ENCODE measurements at places on chromosomes 12 and 14. TPM values are rescaled to one million over a fixed set of nuclear protein-coding genes. Genes with fewer than 3 reads are reported as not detected.

Gene REC8
- 38.8 TPM for polyA plus RNA-seq

Gene DIO2
- polyA plus RNA-seq = 0.05 TPM

Gene PLBD1
- polyA plus RNA-seq = 10.2 TPM

Gene LRR1
- polyA plus RNA-seq = 41.9 TPM

Gene SLC10A1
- polyA plus RNA-seq = 0.10 TPM

Gene ARID4A
- polyA plus RNA-seq = 25.4 TPM

Gene PAWR
- 136 TPM for polyA plus RNA-seq

Gene PPM1A
- polyA plus RNA-seq = 26.4 TPM

Gene DAO
- not detected for polyA plus RNA-seq

Gene KRT75
- polyA plus RNA-seq = not detected

Gene RNU4-1
- polyA plus RNA-seq = 6.4 TPM

Gene FBRSL1
- polyA plus RNA-seq = 37.8 TPM

Gene ZDHHC22
- 17.6 TPM for polyA plus RNA-seq

Gene NTS
- polyA plus RNA-seq = 27.9 TPM

Gene KRT74
- not detected for polyA plus RNA-seq

Gene ERO1A
- 21.2 TPM for polyA plus RNA-seq

Gene CARMIL3
- 3.7 TPM for polyA plus RNA-seq

Gene TSPAN11
- 2.1 TPM for polyA plus RNA-seq

Gene TAS2R43
- polyA plus RNA-seq = not detected

Gene NAA30
- polyA plus RNA-seq = 7.5 TPM

Gene KRT79
- not detected for polyA plus RNA-seq

Gene HNF1A
- 0.10 TPM for polyA plus RNA-seq
